ENCODE measurements at places on chromosomes 5 and 9.

DNA sequence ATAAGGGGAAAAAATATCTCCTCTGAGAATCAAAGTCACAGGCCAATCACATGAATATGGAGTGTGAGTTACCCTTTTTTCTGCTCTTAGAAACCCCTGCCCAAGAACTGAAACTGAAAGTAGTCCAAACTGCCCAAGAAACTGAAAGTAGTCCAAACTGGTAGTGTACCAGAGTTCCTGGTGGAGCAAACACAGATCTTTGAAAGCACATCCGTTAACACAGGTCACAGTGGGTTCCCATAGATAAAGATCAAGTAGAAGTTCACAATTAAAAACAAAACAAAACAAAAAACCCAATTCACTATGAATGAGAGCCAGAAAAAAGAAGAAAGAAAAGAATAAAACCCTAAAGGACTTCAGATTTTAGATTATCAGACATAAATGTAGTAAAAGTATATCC is 332.4 kb upstream of the EFNA5 start:
- peak; percentile 29 for DNase-seq

DNA sequence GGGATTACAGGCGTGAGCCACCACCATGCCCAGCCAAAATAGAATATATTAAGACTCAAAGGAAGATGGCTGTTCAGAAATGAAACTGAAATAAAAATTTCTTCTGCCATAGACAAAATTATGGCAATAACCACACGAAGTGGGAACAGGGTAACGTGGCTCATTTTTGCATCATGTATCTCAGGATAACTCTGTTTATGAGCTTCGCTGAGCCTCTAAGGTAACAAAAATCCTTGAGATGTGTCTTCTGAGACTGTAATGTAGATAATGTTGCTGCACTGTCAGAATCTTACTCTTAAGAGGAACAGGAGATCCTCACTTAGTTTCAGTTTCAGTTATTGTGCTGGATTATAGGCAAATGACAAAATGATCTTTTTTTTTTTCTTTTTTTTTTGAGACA is 153.8 kb downstream of the GOLPH3 start:
- no peak for DNase-seq

GRCh38 chr9:103919605-103920209 is 174.4 kb upstream of the SMC2 start:
- no peak for DNase-seq

DNA sequence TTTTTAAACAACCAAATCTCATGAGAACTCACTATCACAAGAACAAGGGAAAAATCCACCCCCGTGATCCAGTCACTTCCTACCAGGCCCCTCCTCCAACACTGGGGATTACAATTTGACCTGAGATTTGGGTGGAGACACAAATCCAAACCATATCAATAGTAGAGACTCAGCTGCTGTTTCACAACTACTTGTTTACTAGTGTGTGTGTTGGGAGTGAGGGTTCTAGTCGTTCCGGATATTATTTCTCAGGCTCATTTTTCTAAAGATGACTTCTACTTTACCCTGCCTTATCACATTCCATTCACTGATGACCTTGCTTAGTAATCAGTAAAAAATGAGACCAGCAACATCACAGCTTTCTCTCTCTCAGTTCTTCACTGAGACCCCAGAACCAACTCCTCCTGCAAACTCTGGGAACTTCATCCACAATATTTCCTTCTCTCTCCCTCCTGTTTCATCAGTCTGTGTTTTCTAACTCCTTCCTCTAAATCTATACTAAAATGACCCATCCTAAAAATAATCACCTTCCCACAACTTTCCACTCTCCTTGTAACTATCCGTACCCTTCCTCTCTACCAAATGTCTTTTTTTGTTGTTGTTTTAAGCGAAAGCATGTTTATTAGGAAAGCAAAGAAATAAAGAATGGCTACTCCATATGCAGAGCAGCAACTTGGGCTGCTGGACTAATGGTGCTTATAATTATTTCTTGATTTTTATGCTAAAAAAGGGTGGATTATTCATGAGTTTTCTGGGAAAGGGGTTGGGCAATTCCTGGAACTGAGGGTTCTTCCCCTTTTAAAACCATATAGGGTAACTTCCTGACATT is 121.5 kb upstream of the SPRY4 start:
- peak; percentile 98 for DNase-seq

DNA sequence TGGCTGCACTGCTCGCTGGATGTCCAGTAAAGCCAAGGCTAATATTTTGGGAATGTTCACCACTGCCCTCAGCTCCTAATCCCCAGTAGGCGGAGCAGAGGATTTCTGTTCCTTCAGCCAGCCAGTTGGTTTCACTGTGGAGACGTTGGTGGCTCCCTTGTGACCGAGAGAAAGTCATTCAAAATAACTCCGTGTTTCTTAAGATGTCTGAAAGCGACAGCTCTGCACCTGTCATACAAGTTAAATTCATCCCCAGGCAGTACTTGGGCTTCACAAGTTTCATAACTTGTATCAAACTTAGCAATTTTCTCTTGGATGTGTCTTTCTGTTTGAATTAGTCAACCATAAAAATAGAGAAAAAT is 382 bp upstream of the CDKN2B start:
- DNase-seq = no peak

GRCh38 chr5:161064781-161065180 is 212.8 kb upstream of the ATP10B start:
- DNase-seq = no peak

- DNase-seq = no peak
Observed at GRCh38 chr5:77305222-77305846, 94.9 kb downstream of the PDE8B start.

DNA sequence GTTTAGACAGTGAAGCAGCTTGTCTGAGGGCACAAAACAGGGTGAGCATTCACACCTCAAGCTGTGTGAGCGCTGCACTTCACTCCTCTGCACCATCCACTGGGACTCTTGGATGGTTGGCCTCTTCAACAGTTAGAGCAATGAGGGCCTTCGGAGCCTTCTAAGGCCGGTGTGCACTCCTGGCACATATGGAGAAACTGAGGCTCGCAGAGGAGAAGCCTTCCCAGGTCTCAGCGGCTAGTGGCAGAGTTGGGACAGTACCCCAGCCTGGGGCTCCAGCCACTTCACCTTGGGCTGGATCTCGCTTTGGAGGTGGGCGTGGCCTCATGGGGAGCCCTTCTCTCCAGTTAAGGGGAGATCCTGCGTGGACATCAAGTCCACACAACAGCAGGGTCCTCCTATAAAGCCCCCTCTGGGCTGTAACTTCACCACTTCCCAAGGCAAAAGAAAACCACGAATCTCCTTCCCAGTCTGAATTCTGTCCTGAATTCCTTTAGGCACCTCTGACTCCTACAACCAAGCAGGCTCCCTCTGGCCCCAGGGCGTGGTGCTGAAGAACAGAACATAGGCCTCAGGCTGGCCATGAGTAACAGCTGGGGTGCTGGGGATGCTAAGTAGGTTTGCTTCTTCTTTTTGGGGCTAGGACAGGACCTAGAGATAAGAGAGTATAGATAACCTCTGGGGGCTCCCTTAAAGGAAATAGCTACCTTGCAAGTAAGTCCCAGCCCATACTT is 30.5 kb upstream of the CSF1R start:
- DNase-seq = no peak

DNA sequence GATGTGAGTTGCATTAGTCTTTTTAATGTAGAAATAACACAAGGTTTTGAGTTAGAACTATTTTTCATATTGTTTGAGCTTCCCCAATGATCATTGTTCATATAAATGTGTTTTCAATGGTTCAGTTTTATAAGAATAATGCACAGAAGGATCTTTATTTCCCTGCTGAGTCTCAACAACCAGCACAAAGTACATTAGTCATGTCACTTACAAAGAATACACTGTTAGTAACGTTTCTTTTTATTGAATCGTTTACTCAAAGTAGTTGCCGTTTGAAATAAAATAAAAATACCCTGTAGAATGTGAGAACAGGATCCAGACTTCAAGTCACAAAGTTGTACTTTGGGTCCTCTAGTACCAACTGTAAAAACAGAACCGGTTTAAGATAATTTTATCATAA is 41.5 kb downstream of the ERCC8 start:
- DNase-seq = no peak

GRCh38 chr5:142938266-142938880 is 168.2 kb downstream of the ARHGAP26 start:
- no peak for DNase-seq

GRCh38 chr5:138241688-138242571 is 28.8 kb upstream of the CDC23 start:
- DNase-seq = no peak

- DNase-seq = no peak
Observed at GRCh38 chr5:137838976-137839375, 28.7 kb upstream of the MYOT start.

DNA sequence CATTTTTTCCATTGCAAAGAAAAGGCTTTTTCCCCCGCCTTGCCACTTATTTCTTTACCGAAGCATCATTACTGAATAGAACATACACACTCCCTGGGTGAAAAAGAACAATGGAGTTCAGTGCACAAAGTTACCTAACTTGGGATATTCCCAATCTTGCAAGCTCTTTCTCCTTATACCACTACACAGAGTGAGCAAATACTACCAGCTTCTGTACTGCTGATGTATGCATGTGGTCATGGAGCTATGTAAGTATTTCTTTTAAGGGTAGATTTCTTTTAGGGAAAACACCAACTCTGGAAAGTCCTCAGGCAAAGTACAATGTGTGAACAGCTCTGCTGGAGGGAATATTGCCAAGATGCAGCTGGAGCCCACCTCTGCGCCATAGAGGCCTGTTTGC is 81.1 kb downstream of the AOPEP start:
- DNase-seq = no peak

DNA sequence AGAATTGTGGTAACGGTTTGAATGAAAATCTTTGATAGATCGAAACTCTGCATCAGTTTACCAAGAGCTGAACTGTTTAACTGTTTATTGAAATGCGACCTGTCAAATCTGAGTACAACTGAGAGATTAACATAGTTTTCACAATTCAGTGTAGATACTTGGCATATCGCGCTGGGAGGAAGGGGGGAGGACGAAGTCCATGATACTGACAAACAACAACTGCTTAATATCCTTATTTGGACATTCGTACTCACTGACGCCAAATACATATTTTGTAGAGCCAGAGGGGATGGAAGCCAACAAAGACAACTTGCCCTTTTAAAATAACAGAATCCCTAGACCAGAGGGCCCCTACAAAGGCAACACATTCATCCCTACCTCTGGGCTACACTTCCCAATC is 93.2 kb downstream of the GLIS3 start:
- no peak for DNase-seq

DNA sequence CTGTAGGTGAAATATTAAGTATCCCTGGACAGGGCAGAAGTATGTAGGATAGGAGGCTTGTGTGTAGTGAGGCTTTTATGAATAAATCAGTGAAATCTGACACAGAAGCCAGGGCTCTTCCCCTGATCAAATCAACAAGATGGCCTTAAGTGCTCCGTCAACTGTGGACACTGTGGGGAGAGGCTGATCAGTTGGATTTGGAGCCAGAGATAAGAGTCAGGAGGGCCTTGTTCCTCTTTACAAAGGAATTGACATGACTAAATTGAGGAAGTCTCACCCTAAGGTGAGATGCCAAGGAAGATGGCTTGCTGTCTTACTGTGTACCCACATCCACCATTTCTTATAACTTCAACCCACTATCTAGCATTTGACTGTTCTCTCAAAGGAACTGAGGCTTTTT is 91.6 kb upstream of the PRRC1 start:
- no peak for DNase-seq

DNA sequence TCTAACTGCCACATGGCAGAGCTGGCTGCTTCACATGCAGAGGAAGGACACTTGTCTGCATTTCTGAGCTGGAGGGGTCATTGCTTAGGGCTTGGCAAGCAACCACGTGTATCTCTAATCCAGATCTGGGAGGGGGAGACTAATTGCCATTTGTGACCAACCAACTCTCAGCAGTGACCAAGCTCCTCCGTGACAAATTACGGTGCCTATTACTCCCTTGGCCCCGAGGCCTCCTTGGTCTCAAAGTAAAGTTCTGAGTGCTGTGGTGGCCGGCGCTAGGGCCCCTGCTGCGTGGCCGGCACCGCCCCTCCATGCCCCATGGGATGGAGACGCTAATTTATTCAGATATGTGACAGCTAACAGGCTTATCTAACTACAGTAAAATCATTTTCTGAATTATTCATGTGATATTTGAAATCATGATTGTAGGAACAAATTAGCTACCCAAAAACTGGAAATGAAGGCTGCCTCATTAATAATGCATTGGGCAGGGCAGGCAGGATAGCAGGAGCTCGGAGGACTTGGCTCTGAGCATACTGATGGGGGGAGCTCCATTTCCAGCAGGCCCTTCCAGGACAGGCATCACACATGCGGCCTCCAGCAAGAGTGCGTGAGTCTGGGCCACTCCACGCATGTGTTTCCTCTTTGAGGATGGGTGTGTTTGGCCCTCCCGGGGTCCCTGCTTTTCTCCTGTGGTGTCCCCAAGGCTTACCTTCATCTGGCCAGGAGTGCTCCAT is 67.7 kb downstream of the C5orf15 start:
- no peak for DNase-seq

DNA sequence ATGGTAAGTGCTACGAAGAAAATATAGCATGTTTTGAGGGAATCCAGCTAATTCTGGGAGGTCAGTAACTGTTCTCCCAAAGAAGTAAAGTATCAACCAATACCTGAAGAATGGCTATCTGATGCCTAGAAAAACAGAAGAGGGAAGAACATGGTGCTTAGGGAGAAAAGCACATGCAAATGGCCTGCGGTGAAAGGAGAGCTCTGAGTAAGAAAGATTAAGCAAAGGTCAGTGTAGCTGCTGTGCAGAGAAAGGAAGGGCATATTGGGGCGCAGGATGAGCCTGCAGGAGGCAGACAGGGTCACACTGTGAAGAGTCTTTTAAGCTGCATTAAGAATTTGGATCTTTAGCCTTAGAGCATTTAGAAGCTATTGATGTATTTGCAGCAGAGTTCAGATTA is 11.0 kb downstream of the ADRB2 start:
- DNase-seq = no peak

Measured in SW 1271 (cell line).